ENCODE measurements at places on chromosomes 4 and X.
A peak's percentile ranks its signal among the peaks of the same experiment; 100 is the strongest.

DNA sequence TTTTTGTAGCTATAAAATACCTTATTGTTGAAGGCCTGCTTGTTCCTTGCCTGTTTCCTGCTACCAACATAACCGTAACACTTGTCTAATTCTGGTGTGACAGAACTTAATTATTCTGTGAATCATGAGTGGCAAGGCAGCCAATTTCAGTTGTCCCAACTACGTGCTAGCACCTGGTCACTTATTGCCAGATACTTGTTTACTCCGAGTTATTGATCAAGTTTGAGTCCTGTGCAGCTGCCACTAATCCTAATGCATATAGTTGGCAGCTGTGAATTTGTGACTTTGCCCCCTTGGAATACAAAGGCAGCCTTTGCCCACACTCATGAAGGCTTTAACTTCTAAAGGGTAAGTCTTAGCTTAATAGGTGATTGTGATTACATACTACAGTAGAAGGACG is 7.8 kb upstream of the RNF128 start:
- DNase-seq, result no peak

DNA sequence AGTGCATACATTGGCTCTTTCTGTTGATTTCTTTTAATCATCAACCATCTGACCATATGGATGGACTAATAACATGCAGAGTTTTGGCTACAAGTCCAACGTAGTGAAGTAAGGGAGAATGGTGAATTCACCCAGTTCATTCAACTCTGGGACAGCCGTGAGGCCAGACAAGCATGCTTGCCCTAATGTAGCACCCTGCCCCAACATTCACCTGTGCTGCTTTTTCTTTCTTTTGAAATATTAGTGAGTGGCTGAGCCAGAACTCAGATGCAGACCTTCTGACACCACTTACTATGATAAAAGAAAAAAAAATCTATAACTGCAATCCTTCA is 17.5 kb downstream of the ARSJ start:
- no peak for DNase-seq

DNA sequence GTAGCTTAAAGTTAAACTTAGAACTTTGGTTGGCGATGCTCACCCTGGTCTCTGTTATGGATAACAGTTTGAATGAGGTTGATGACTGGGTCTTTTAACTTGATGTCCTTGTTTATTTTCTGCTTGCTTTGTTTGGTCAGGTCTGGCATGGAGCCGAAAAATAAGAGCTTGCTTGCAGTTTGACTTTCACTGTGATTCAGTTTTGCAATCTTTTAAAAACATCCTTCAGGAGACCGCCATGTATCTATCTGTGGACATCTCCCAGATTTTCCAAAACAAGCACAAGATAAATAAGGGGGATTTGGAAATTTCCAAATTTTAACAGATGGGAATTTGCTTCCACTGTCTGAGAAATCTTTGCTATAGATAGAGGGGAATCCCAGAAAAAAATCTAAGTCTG is 246.7 kb downstream of the PALLD start:
- DNase-seq, result no peak

- DNase-seq, result peak; percentile 45
These were observed 20.0 kb downstream of the CFAP97 start for GRCh38 chr4:185183622-185184281.

- DNase-seq, result no peak
These were observed 308.5 kb downstream of the EVC2 start for GRCh38 chr4:5399790-5400421.

- DNase-seq, result no peak
These were observed 20.4 kb downstream of the APOOL start for GRCh38 chrX:85024044-85024443.

GRCh38 chr4:180203349-180203748 is 2039.9 kb upstream of the TENM3 start:
- no peak for DNase-seq

DNA sequence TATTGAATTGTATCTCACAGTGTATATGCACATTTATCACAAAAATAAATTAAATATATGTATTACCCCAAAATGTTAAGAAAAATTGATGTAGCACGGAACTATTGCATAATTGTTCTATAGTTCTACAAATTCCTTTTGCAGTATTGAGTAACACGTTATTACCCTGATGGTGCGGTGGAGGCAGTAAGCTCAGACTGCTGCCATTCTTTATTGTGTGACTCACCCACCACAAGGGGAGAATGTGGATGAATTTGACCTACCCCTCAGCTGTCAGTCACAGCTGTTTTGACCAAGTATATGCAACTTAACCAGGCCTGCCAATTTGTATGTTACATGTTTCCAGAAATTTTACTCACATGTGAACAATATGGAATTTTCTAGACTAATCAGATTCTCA is 506.6 kb downstream of the SH3BGRL start:
- DNase-seq, result no peak

DNA sequence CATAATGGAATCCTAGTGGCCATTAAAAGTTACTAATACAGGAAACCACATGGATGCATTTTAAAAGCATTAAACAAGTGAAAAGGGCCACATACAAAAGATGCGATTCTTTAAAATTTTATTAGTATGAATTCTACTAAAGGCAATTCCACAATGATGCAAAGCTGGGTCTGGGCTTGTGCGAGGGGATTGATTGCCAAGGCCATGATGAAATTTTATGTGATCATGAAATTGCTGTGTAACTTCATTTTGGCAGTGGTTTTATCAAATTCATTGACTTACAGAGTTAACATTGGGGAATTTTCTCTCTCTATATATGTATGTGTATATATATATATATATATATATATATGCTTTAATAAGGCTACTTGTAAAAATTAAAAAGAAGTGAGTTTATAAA is 1142.5 kb upstream of the IGFBP7 start:
- DNase-seq, result no peak

- DNase-seq, result no peak
These were observed 151.6 kb downstream of the PALLD start for GRCh38 chr4:168648494-168648893.
